ENCODE measurements at places on chromosomes 3 and 15.

DNA sequence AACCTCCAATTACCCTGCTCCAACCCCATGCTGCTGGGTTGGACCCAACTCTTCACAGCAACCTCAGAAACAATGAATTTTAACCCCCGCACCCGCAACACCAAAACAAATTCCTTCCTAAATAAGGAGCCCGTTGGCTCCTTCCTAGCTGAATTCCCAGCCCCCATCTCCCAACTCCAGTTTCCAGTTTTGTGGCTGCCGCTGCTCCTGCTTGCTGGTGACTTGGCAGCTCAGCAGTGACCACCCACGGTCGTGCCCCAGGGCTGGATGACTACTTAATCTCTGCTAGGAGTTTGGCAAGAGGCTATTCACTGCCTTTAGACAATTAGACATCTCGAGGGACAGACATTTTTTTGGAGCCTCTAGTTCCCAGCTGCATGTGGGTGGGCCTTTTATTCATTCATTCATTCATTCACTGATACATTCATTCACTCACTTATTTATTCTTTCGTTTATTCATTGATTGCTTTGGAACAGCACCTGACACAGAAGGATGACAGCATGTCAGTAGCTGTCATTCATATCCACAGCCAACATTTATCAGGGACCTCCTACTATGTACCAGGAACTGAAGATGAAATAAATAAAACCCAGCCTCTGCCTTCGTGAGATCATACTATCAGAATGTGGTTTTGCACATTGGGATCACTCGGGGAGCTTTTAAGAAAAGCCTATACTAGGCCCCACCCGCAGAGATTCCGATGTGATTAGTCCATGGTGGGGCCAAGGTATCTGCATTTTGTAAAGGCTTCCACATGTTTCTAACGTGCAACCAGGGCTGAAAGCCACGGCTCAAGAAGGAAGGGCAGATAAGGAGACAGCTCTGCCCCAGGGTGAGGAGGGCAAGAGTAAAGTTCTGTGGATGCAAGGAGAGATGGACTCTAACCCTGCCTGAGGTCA lies 256.5 kb downstream of the SHQ1 start:
- peak; percentile 63 for DNase-seq

DNA sequence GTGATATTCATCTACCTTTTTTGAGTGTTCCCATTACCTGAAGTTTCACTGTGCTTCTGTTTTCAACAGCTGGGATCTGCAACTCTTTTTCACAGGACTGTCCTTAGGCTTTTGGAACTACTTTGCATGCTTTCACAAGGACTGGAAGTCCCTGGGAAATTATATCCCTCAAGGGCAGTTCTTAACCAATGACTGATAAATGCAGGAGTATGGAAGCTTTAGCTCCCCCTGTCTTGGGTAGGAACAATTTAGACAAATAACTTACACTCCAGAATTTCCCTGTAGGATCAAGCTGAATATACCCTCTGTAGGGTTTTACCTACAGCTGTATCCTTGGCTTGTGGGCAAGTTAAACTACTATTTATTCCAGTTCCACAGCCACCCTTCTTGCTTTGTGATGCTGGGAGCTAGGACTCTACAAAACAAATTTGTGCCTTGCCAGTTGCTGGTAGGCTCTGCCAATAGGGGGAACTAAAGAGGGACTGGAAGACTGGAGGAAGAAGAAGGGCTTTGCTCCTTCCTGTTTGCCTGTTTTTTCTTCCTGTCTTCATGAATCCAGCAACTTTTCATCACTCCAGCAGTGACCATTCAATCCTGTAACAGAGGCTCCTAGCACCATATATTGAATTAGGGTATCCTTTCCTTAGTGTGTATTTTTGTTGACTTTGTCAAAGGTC lies 6.8 kb upstream of the ZNF280D start:
- no peak for DNase-seq

- no peak for DNase-seq
These were observed 142.3 kb upstream of the WNT5A start for GRCh38 chr3:55629432-55629831.

DNA sequence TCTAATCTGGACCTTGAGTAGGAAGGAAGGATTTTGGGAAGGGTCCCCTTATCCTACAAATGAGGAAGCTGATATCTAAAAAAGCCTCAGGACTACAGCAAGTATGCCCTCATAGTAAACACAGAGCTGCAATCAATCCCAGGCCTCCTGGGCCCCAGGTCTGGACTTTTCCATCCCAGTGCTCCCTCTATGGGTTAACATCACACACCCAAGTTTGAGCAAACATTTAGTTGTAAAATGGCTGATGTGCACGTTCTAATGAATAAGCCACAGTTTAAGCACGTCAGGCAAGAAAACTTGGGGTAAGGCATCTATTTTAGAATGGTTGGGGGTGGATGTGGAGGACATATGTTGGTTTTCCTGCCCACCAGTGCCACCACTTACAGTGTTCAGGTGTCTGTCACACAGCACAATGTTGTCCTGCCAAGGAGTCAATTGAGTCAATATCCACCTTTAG lies 44.3 kb upstream of the UBE2E1 start:
- DNase-seq = no peak
